ENCODE measurements at places on chromosomes 3 and 15. TPM values are rescaled to one million over a fixed set of nuclear protein-coding genes. Genes with fewer than 3 reads are reported as not detected.

DNA sequence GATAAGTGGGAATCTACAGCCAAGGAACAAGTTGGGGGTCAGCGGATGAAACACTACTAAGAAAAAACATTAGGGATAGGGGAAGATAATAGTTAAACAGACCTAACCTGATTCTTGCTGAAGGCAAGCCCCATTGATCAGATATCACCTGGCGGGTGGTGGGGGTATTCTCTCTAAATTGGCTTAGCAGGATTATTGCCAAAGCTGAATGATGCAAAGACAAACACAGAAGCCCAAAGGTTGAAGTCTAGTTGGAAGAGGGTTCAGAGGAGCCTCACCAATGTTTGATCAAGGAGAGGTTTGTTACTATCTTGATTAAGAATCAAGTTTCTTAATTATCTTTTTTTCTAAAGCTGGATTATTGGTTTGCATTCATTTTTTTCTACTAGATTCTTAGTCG is 371.9 kb upstream of the CNTN4 start:
- DNase-seq: no peak

GPR171 gene
- total RNA-seq: 1.8 TPM

DNA sequence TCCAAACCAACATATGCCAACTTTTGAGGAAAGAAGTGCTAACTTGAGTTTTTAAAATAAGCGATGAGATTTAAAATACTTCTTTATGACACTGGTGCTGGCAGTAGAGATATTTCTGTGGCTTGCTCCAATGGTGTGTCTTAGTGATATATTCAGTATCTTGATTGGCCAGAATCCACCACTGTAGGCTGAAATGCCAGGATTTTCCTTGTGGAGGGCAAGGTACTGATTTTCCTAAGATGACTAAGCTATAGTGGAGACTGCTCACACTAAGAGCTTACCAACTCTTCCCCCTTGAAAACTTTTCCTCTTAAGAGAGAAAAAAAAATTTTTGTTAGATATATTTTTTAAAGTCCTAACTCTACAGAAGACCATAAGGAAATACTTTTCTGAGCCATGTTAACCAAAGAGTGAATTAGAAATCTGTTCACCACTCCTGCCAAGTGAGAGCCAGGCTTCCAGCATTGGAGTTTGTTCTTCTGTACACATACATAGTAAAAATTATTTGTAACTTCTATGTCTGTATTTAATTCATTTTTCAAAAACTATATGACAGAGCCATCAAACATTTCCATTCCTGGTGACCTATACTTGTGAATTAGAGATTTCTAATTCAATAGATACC is 109.1 kb downstream of the PPP2R3A start:
- no peak for DNase-seq

DNA sequence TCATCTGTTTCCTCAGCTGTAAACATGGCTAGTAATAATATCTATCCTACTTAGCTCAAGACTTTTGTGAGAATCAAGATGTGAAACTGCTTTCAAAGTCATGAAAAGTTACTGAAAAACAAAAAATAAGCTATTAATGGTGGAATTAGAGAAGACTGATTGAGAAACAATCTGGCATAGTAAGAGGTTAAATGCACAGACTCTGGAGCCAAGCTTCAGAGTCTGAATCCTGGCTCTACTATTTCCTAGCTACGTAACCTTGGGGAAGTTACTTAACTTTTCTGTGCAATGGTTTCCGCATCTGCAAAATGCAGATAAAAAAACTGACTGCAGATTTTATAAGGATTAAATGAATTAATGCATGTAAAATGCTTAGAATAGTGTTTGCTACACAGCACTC is 28.8 kb downstream of the LRRFIP2 start:
- DNase-seq: no peak

TM4SF1 gene
- 87.8 TPM for total RNA-seq

SELENOK gene
- total RNA-seq: 40.5 TPM

- no peak for DNase-seq
Observed at GRCh38 chr3:183490653-183491052, 62.2 kb upstream of the MCF2L2 start.

USP13 gene
- total RNA-seq: 9.8 TPM

TICRR gene
- not detected for total RNA-seq
